Stimulated activated CD8-positive, alpha-beta memory T cell treated with anti-CD3 and anti-CD28 coated beads, Interleukin-4, amount 100 ng/mL, for 24 hours (primary cell): ENCODE measurements at places on chromosomes 6 and 20.

- no peak for DNase-seq
Measured at GRCh38 chr20:6355754-6356451, 233.1 kb upstream of the FERMT1 start.

GRCh38 chr6:110898111-110898510 lies 23.5 kb downstream of the AMD1 start:
- no peak for DNase-seq

DNA sequence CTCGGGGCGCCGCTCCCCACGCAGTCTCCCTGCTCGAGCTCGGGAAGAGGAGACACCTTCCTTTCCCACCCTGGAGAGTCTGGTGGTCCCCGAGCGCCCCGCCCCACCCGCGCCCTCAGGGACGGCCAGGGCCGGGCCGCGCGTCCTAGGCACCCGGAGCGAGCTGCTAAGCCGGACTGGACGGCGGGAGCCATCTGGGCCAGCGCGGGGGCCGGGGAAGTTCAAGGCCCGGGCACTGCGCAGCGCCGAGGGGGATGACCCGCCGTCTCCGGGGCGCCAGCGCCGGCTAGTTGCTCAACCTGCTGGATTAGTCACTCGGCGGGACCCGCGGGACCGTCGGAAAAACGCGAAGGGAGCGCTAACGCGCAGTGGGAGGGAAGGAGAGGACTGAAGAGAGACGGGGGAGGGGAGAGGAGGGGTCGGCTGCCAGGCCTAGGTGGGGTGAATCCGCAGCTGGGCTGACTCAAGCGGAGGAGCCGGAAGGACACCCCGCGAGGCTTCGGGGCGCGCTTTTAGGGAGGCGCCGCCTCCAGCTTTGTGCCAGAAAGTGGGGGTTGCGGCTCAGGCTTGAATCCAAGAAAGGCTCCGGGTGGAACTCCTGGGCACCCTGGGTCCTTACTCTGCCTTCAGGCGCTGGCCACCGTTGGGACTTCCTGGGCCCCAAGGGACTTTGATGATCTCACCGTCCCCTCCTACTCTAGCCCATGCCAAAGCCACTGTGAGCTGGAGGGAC lies 75.7 kb upstream of the FOXP4 start:
- no peak for DNase-seq

DNA sequence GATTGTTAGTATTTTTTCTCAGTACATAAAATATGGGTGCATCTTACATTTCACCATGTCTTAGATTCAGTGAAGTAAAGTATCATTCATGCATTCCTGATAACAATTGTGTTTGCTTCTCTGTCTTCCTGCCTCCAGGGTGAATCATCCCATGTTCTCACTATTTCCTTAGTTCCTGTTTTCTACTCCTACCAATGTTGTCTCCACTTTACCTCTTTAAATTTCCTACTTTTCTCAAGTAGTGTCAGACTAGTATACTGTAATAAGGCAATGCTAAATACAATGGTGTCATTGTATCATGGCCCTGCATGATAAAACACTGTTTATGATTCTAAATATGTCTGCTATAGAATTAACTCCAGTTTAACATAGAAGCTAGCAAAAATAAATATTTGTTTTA lies 37.4 kb upstream of the GABRR1 start:
- DNase-seq = no peak

GRCh38 chr6:56003616-56004015 lies 128.2 kb upstream of the BMP5 start:
- no peak for DNase-seq
